CD4-positive, alpha-beta T cell treated with Interleukin-21 for 1 hour (primary cell): ENCODE measurements at places on chromosomes 4 and X.

- no peak for DNase-seq
These were observed at the start of gene STARD8 for GRCh38 chrX:68647156-68647957. TSS of gene STARD8 (plus strand) at chrX:68647666. CDS start at chrX:68647883, 217 bp downstream.

DNA sequence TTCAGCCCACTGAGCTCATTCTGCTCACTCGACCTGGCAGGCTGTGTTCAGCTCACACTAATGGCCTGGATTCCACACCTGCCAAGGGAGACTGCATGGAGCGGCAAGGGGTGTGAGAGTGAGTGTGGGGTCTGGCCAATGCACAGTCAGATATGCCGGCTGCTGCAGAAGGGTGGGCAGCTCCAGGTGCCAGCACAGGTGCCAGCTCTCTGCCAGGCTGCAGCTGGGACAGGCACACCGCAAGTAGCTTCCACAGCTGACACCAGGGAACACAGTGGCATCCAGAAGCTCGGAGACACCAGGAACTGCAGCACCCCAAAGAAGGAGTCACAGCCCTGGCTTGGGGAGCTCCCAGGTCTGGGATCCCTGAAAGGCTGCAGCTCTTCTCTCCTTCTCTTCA lies 83.7 kb downstream of the PRDM5 start:
- DNase-seq: no peak

GRCh38 chrX:43840265-43840664 lies 42.0 kb downstream of the MAOB start:
- DNase-seq: no peak

DNA sequence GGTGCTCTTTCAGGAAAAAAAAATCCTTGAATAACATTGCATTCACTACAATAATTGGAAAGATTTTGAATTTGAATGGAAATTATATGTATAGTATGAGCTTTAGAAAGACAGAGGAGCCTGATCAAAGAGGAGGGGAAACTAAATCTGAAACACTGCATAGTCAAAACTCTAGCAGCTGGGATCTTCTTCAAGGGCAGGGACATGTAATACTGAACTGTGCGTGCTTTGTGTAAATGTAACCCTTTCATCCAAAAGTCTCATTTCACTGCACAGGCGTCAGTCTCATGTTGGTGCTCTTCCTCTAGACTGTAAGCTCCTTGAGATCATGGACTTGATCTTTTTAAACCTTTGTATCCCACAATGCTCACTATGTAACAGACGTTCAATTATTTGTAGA lies 212.0 kb upstream of the JADE1 start:
- no peak for DNase-seq

GRCh38 chr4:175068266-175068665 lies 150.1 kb downstream of the ADAM29 start:
- no peak for DNase-seq

DNA sequence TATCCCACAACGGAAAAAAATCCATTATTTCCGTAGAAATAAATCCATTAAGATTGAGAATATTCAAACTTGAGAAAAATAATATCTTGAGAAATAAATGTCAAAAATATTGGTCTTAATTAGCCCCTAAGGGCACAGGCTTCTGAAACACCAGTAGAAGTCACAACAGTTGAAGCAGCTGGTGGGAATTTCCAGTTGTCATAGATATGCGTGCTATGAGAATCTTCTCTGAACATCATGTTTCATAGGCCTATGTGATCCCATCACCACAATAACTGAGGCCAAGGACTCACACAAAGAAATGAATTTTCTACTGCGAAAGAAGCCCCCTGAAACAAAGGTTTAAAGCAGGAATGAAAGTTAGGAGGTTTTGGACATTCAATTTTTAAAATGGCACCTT lies 292.0 kb downstream of the DTHD1 start:
- DNase-seq: no peak

DNA sequence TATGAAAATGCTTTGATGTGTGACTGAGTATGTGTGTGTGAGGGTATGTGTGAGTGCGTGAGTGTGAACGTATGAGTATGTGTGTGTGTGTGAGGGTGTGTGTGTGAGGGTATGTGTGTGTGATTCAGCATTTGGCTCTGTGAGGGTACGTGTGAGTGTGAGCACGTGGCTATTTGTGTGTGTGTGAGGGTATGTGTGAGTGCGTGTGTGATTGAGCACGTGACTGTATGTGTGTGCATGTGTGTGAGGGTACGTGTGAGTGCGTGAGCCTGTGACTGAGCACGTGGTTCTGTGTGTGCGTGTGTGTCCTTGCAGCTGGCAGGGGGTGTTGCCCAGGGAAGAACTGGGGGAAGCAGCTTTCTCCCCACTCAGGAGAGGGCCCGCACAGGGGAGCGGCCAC lies 16.1 kb upstream of the PPP2R3B start:
- no peak for DNase-seq

GRCh38 chrX:153649178-153649914 lies 2.3 kb downstream of the DUSP9 start:
- peak; percentile 44 for DNase-seq

DNA sequence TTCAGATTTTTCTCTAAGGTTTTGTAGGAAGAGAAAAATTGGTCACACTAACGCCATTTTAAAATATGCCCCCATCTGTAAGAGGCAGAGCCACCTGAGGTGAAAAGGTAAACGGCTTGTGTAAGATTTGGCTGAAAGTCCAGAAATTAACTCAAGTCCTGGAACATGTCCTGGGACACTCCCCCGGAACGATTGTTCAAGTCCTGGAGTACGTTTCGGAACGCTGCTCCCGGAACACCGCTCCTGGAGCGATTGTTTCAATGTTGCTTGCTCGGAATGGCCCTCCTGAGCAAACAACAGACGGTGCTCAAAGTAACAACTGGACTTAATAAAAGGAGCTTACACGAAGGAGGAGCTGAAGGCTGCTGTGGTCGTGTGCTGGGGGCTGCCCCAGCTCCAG lies 796.5 kb upstream of the SLIT2 start:
- no peak for DNase-seq

DNA sequence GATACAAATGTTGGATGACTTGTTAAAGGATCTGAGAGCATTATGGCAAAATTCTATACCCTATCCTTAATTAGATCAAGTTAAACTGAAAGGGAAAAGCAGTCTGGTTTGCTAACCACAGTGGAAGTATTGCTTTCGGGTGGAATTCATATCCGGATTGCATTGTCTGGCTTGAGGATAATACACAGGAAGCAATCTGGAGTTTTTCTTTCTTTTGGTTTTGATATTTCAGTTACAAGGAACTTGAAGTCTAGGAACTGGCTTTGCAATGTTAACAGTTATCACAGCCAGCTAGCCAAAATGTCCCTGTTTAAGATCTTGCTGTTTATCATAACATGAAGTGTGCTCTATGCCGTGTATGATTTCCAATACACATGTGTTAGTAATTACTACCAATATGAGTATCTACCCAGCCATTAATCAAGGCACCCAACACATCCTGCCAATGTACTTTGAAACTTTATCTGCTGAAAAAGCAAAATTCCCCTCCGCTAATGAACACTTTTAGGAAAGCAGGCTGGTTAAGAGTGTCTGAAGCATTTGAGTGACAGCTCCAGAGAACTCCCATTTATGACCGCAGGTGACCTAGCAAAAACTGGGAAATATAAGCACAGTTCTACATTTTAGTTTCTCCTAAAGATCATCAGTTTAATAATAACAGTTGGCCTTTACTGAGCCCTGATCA lies 146.4 kb downstream of the PALLD start:
- DNase-seq: no peak

DNA sequence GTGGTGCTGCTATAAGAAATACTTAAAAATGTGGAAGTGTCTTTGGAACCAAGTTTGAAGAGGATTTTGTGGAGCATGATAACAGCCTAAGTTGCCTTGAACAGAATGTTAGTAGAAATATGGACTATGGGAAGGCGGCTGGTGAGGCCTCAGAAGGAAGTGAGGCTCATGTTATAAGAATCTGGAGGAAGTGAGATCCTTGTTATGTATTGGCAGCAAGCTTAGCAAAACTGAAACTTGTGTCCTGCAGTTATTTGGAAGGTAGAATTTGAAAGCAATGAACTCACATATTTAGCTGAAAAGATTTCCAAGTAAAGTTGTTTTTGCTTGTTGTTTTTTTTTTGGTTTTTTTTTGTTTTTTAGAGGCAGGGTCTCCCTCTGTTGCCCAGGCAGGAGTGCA lies 13.6 kb upstream of the MED14 start:
- DNase-seq: no peak

DNA sequence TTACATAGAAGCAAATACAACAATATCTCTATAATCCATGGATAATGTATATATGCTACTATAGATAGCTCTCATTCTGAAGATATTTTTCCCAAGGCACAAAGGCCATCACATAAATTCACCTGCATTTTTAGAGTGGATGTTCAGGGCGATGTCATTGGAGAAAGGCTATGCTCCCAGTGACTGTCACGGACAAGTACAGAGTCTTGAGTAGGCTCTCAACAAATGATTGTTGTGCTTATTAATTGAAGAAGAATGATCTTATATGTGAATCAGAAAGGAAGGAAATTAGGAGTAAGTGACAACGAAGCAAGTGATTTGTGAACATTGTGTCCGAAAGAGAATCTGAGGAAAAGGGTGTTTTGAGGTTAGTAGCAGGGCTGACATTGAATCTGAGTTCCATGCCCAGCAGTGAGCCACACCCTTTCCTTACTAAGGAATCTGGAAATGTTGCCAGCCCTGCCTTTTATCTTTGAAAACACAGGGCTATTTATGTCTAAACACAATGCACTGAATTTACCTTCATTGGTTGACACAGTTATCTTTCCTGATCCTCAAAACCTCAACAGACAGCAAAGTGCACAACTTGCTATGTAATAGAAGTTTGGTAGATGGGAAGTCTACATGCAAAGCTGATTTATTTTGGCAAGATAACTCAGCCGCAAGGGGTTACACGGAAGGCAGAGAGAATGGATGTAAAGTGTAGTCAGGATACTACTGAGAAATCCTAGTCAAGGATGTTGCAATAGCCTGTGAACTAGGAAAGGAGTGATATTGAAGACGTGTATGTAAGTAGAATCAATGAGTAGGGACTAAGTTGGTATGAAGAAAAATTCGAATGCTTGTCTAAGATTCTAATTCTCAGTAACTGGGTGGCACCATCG lies 50.4 kb downstream of the SORBS2 start:
- DNase-seq: no peak

DNA sequence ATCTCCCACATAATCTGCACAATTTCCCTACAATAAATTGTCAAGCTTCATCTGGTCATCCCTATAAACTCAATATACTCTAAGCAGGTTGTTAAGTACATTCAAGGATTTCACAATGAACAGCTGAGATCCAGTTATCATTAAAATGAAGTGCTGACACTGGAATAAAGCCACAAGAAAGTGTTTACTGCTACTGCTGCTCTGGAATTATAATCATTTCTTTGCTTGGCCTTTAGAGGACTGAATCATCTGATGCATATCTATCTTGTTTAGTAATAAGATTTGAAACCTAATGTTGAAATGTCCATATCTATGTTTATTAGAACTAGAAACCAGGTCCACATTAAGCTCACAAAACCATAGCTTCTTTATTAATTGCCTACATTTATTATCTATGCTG lies 338.6 kb upstream of the ZFP42 start:
- no peak for DNase-seq

- DNase-seq: peak; percentile 2
These were observed 41.1 kb downstream of the LUZP4 start for GRCh38 chrX:115330498-115331168.

DNA sequence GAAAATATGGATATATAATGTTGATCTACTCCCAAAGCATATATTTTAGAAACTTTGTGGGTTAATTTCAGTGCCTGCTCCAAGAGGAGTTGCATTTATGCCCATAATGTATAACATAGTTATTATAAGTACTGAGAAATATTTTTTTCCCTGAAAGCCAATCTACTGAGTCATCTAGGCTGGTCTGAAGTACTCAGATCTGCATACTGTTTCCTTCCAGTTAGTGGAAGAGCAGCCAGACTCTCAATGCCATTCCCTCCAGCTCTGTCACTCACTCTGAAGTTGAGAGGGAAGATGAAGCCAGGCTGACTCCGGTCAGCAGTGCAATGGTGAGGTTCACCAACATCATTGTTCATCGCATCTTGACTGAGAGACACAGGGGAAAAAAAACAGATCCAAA lies 505.1 kb downstream of the PPARGC1A start:
- no peak for DNase-seq

DNA sequence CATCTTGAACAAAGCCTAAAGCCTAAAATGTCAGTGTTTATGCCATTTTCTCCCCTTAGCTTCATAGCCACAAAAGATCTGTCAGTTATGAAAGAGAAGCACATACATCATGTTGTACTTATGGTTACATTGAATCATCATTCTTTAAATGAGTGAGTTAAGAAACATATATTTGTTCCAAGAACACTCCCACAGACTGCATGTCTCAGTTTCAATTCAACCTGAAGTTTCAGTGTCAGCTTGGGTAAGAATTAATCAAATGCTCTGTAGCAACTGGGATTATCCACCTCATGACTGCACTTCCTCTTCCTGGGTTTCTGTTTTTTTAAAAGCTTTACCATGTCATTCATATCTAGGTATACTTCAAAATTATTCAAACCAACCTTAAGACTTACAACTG lies 3.9 kb upstream of the TMPRSS11B start:
- DNase-seq: no peak

GRCh38 chr4:54402880-54403480 lies 173.9 kb downstream of the PDGFRA start:
- no peak for DNase-seq

- DNase-seq: no peak
These were observed 315.2 kb downstream of the GRID2 start for GRCh38 chr4:92618968-92619367.

DNA sequence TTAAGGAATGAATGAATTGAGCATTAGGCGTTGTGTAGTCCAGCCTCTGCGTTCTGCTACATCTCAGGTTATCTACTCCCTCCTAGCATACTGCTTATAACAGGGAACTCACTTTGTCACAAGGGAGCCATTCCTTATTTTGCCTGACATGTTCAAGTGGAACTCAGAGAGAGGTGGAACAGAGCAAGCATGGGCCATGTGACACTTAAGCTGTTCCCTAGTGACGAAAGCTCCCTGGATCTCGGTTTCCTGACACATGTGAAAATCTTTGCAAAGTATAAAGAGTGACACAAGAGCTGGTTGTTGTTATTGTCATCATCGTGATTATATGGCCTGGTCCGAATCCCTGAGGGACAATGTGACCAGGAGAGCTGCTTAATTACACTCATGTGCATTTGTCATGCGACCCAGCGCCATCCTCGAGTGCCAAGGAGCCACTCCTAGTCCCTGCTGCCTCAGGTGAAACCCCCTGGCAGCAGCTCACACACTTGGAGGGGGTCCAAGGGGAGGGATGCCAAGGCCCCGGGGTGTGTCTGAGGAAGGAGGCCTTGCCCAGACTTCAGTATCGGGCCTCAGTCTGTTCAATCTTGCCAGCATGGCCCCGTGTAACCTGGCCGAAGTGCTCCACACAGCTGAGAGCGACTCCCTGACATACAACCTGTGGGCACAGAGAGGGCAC lies 98.5 kb upstream of the MAP3K15 start:
- no peak for DNase-seq

- DNase-seq: no peak
These were observed 80.2 kb downstream of the GRIA2 start for GRCh38 chr4:157300701-157301100.

DNA sequence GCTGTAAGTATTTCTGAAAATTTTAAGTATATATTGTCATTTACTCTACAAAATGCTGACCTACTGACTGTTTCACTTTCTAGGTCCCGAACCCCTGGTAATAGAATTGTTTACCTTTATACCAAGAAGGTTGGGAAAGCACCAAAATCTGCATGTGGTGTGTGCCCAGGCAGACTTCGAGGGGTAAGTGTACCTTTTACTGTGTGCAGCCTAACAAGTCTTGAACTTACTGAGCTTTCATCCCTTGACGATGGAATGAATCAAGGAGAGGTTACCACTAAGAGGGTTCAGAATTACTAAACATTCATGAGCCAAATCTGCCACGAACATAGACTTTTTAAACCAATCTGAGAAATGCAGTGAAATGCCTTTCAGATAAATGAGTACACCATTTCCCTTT lies 1.6 kb downstream of the RPL34 start:
- peak; percentile 16 for DNase-seq
